Effector CD8-positive, alpha-beta T cell (primary cell): ENCODE measurements at places on chromosomes 16 and 17.

DNA sequence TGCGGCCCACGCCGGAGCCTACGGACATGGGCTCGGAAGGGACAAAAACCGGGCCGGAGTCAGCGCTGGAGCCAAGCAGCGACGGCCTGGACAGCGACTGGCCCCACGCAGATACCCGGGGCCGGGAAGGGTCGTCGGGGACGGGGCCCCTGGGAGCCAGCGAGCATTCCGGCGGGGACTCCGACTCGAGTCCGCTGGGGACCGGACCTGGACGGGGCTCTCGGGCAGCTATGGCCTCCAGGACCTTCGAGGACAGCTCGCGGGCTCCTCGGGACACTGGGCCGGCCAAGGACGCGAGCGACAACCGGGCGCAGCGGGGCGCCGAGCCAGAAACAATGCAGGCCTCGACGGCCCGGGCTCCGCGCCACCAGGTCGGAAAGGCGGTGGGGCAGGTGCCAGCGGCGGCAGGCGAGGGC is 1.0 kb downstream of the MYO15B start:
- DNase-seq: no peak

- DNase-seq: no peak
Measured at GRCh38 chr17:78912082-78912481, 9.1 kb upstream of the CEP295NL start.

- DNase-seq: no peak
Measured at GRCh38 chr16:66701026-66701425, 4.5 kb upstream of the CMTM4 start.

DNA sequence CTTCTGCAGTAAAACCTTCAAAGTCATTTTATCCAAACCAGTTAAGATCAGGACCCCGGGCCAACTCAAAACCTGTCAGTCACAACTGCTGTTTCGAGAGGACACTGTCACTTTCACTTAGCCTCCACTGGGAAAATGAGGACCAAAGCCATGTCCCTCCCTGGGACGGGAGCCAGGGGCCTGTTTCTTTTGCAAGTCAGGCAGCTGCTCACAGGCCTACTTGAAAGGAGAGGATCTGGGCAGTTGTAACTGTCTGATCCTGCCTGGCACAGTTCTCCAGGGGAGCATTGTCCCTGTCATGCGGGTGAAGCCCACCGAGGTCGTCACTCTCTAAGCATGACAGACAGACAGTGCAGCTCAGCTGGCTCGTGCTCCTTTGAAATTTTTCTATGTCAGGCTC is 276.2 kb downstream of the NPIPA8 start:
- DNase-seq: no peak

DNA sequence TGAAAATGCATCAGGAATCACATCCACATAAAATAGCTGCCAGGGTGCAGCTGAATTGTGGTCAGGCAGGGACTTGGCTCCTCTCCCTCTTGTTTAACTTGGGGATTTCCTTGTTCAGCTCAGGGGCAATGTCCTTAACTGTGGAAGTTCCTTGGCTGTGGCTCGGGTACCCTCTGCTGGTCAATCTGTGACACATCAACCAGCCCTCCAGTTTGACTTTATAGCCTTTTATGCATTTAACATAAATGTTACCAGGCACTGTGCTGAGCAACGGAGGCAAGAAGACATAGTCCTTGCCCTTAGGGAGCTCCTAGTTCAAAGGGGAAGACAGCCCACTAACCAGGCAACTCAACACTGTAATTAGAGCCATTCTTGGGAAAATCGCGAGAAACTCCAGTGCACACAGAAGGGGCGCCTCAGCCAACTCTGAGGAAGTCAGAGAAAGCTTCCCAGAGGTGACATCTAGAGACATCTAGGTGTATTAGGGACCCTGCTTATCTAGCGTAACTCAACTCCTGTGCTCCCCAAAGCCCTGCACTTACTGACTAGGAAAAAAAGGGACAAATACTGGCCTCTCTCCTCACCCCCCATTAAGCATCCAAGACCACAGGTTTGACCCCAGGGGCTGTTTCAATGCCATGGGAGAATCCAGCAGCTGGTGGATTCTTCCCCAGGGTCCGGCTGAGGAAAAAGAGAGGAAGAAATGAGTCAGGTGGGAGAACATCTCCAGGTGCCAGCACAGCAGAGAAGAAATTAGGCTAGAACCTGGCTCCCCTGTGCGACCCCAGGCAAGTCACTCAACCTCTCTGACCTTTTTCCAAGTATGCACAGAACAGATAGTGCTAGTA is 17.3 kb upstream of the EEF2K start:
- DNase-seq: peak; percentile 47

GRCh38 chr16:30368122-30368791 is 2.0 kb downstream of the TBC1D10B start:
- no peak for DNase-seq

- no peak for DNase-seq
Measured at GRCh38 chr17:2383628-2384167, 17.2 kb downstream of the MNT start.

DNA sequence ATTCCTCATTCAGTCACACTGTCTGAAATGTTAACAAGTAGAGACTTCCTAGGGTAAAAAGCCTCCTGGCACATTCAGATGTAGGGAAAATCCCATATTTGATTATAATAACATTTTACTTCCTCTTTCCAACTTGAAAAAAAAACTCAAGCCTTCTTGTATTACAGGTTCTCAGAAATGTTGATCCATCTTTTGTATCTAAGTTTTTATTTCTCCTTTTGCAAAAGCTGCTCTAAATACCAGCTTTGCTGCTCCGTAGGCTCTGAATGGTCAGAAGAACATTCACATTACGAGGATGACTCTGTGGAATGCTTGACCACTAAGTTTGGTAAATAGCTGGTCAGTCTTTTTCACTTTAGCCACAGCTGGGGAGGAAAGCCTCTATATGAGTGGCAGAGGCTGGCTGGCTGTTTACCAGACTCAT is 13.2 kb upstream of the HEATR6 start:
- no peak for DNase-seq

- DNase-seq: peak; percentile 71
Measured at GRCh38 chr17:79777894-79778503, at the start of gene CBX2. TSS of gene CBX2 (plus strand) at chr17:79778148. CDS start at chr17:79778236, 88 bp downstream.

GRCh38 chr17:4522661-4523060 is 24.0 kb downstream of the SPNS2 start:
- no peak for DNase-seq

DNA sequence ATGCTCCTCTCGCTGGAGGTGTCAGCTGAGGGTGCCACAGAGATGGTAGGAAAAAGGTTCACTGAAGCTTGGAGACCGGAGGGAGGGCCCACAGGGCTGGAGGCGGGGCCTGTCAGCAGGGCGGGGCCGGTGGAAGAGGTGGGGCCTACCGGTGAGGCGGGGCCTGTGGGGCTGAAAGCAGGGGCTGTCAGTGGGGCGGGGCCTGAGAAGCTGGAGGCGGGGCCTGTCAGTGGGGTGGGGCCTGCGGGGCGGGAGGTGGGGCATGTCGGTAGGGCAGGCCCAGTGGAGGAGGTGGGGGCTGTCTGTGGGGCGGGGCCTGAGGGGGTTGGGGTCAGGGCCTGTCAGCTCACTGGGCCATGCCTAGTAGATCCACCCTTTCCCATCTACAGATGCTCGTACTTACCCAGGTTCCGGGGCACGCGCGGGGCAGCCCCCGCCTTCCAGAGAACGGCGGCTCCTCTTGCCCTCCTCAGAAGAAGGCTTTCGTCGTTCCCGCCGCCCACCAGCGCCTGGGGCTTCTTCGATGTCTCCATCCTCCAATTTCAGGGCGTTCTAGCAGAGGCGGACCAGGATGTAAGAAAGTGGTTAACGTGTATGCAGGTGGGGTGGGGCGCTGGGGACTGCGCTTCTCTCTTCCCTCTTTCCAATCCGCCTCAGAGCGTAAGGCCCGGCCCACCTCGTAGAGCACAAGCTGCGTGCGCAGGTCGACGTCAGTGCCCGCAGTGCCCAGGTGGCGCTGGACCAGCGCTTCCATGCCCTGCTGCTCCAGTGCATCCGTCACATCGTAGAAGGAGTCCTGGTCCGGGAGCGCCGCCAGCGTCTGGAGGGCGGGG is 9.8 kb downstream of the TMEM208 start:
- peak; percentile 62 for DNase-seq

DNA sequence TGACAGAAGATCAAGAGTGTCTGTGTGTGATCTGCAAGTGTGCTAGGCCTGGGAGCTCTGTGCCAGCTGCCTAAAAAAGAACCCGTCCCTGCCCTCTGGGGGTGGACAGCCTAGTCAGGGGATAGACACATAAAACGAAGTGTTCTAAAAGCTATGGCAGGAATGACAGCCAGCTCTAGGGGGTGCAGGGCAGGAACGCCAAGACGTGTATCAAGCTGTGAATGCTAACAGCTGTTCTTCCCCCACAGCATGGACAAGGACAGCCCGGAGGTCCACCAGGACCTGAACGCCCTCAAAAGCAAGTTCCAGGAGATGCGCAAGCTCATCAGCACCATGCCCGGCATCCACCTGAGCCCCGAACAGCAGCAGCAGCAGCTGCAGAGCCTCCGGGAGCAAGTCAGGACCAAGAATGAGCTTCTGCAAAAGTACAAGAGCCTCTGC is 5.1 kb downstream of the RASD1 start:
- no peak for DNase-seq

GRCh38 chr17:77028900-77029299 is 111.9 kb upstream of the SEC14L1 start:
- no peak for DNase-seq

DNA sequence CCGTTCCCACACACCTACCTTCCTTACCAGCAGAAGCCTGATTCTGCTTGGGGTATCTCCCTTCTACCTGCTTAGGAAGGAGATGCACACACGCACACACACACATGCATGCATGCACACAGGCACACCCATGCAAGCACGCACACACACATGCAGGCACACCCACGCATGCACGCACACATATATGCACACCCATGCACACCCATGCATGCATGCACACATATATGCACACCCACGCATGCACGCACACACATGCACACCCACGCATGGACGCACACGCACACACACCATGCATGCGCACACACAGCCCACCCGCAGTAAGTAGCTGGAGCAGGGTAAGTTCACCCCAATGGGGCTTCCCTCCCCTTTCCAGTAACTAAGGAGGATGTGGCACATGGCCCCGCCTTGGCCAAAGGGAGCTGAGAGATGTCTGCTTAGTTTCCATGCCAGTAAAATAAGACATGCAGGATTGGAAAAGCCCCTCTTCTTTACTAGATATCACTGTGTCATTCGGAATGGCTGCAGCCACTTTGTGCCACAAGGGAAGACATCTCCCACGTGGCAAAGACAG is 33.7 kb downstream of the ADCY9 start:
- no peak for DNase-seq

DNA sequence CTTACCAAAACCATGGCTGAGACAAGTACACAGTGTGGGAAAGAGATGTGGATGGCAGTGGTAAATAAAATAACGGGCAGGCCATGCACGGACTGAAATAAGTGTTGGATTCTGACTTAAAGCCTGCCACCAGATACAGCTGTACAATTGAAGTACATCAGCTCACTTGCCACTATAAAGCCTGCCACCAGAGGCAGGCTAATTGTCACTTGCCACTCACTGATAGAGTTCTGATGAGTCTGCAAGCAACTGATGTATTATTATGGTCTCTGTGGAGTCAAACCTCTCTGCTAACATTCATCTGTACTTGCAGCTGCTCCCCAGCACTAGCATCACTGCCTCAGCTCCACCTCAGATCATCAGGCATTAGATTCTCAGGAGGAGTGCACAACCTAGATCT is 93.0 kb downstream of the CYTH1 start:
- no peak for DNase-seq

GRCh38 chr17:34305606-34306005 is 13.6 kb upstream of the CCL8 start:
- no peak for DNase-seq

- no peak for DNase-seq
Measured at GRCh38 chr17:13749166-13749890, 147.6 kb upstream of the HS3ST3A1 start.

GRCh38 chr17:37465069-37465616 is 24.5 kb upstream of the DUSP14 start:
- no peak for DNase-seq

DNA sequence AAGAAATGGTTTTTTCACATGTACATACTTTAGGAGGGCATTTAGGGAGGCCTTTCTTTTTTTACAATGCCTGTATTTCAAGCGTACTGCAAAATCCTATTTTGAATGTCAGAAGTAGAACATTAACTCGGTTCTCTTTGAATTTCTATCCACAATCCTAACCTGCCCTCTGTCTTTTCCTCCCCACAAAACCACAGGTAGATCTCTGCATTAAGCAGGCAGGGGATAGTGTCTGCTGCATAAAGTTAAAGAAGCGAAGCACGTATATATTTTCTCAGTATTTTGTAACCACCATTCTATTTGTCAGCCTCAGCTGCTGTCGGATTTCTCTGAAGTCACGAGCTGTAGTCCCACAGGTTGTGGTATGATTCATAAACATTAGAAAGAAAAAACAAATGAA is 137.5 kb downstream of the SHISA6 start:
- no peak for DNase-seq

- no peak for DNase-seq
Measured at GRCh38 chr17:7992516-7992915, 9.9 kb upstream of the GUCY2D start.

- no peak for DNase-seq
Measured at GRCh38 chr17:36993227-36993626, 44.5 kb downstream of the AATF start.

- no peak for DNase-seq
Measured at GRCh38 chr17:42431758-42432161, 8.7 kb upstream of the CAVIN1 start.

- DNase-seq: no peak
Measured at GRCh38 chr17:34406226-34406625, 43.2 kb upstream of the CCL1 start.

DNA sequence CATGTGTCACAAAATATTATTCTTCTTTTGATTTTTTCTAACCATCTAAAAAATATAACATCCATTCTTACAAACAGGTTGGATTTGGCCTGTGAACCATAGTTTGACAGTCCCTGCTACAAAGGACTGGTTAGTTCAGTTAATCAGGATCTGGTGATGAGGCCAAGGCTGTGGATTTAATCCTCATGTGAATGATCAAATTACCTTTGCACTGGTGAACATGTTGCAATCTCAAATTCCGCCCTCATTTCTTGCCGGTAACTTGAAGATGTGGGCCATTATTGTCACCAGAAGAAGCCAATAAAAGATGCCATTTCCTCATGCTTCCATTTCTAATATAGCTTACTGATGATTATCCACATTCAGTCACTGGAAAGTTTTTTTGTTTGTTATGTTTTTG is 35.3 kb upstream of the YPEL2 start:
- DNase-seq: no peak

GRCh38 chr17:69918164-69918563 is 156.9 kb upstream of the KCNJ16 start:
- DNase-seq: no peak

DNA sequence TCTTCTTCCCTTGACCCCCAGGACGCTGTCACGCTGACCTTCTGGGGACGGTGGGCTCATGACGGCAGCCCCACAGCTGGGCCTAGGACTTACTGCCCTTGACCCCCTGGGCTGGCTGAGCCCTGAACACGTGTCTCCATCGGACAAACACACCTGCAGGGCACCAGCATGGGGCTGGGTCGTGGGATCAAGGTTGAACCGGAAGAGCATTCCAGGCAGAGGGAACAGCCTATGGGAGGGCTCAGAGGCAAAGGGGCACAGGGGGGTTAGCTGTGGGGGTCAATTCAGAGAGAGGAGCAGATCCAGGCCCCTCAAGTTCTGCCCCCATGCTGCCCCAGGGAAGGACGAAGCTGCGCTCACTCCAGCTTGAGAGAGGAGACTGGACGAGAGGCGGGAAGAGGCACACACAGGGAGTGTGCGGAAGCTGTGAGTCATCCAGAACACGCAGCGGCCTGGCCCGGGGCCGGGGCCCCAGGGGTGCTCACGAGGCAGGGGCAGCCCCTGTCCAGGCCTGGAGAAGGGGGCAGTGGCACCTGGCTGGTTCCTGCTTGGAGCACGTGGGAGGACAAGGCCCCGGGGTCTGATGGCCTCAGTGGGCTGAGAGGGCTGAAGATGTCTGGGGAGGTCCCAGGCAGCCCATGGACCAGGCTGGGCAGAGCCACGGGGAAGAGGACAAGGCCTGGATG is 9.9 kb downstream of the SSTR5 start:
- DNase-seq: no peak
